Naive B cell (primary cell): ENCODE measurements at places on chromosomes 1 and 21.
A peak's percentile ranks its signal among the peaks of the same experiment; 100 is the strongest.

DNA sequence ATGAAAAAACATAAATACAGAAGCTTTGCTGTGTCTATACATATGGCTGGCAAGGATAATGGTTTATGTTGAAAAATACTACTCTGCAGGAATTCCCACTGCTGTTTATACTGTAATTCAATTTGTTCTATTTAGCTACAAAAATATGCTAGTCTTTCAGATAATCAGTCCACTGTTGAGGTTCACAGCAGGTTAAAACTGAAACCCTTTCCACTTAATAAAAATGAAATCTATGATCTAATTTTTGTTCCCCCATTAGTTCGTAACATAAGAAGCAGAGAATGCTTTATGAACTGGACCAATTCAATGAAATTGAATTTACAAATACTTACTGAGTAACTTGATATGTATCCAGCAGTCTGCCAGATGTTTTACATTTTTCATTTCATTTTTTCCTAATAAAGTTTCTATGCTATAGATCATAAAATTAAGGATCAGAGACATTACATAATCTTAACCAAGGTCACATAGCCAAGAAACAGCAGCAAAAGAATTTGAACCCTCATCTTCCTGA lies 360.1 kb upstream of the BEND5 start:
- no peaks in the 10 kb centered on the region for H3K4me1 ChIP-seq
- H3K4me3 ChIP-seq = no peak overlapping the region
- H3K27ac ChIP-seq = no peak overlapping the region
- H3K36me3 ChIP-seq = peaks cover 6% of the 10 kb centered on the region
- no peaks in the 10 kb centered on the region for H3K27me3 ChIP-seq

DNA sequence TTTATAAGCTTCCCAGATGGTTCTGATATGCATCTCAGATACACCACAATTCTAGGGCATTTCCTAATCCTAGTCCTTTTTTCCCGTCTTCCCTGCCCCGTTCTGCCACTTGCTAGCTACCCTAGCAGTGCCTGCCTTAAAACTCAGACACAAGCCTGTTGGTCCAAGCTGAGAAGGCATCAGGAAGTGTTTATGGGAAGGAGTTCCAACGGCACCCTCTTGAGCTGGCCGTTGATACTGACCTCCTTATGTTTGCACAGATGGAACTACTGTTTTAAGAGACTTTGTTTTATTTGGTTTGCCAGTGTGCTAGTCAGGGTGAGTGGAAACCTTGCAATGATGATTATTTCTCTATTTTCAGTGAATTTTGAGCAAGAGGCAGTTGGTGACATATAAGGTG lies 67.2 kb downstream of the UCK2 start:
- no peaks in the 10 kb centered on the region for H3K4me1 ChIP-seq
- H3K4me3 ChIP-seq = no peak overlapping the region
- peaks cover 26% of the 10 kb centered on the region for H3K36me3 ChIP-seq
- DNase-seq = no peak
- H3K27me3 ChIP-seq = no peaks in the 10 kb centered on the region

DNA sequence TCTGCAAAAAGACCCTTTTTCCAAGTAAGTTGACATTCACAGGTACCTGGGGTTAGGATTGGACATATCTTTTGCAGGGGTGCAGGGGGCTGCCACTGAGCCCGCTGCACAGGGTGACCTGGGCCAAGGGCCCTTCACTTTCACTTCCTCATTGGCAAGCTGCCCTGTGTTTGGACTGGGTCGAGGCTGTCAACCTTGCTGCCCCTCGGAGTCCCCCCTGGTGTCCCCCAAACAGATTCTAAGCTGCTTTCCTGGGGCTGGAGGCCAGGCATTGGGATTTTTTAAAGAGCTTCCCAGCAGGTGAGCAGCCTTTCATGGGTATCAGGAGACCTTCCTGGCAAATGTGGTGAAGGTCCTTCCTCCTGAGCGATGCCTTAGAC lies 7.9 kb upstream of the UMODL1 start:
- DNase-seq = peak; percentile 64
- H3K27me3 ChIP-seq = no peaks in the 10 kb centered on the region
- peaks cover 92% of the 10 kb centered on the region for H3K4me1 ChIP-seq
- peak overlapping the region; percentile 96 for H3K4me3 ChIP-seq
- peak overlapping the region; percentile 99 for H3K27ac ChIP-seq
- no peaks in the 10 kb centered on the region for H3K36me3 ChIP-seq

DNA sequence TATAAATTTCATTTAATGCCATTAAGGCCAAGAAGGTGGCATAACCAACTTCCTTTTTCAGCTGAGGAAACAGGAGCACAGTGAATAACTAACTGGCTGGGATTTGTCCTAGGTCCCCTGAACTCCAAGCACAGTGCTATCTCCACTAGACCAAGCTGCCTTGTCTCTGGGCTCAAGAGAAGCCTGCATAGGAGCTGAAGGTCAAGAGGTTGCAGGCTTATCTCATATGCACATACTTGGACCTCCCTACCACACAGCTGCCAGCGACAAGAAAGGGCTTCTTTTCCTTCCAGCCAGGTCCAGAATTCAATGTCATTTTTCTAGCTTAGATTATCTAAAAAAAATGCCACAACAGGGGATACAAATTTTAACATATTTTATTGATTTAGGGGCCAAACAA lies 27.1 kb downstream of the AK2 start:
- H3K36me3 ChIP-seq = peaks cover 25% of the 10 kb centered on the region
- H3K27ac ChIP-seq = peak overlapping the region; percentile 26
- no peak for DNase-seq
